Stimulated activated CD4-positive, alpha-beta T cell treated with anti-CD3 and anti-CD28 coated beads, Interleukin-1b, Interleukin-23, amount 100 ng/mL, for 1 hour (primary cell): ENCODE measurements at places on chromosomes 2 and 18.

- DNase-seq: no peak
These were observed 48.0 kb downstream of the QPCT start for GRCh38 chr2:37392428-37392827.

- no peak for DNase-seq
These were observed 17.6 kb downstream of the PRKCE start for GRCh38 chr2:45669032-45669486.

- no peak for DNase-seq
These were observed 11.4 kb upstream of the ASPRV1 start for GRCh38 chr2:69972822-69973221.

DNA sequence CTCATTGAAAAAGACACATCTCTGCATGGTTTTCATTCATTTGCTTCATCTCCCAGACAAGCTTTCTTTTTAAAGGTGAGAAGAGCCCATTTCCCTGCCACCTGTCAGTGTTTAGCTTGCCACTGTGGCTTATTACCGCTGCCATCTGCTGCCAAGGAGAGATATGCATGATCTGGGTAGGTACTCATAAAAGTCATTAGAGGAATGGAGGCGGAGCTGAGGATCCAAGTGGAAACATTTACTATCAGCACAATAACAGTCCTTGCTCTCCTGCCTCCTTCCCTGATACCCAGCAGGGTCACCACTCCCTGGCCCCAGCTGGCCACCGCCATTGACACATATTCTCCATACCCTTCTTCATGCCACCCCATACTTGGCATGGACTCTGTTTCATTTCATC lies 390.4 kb downstream of the TSN start:
- DNase-seq: no peak

DNA sequence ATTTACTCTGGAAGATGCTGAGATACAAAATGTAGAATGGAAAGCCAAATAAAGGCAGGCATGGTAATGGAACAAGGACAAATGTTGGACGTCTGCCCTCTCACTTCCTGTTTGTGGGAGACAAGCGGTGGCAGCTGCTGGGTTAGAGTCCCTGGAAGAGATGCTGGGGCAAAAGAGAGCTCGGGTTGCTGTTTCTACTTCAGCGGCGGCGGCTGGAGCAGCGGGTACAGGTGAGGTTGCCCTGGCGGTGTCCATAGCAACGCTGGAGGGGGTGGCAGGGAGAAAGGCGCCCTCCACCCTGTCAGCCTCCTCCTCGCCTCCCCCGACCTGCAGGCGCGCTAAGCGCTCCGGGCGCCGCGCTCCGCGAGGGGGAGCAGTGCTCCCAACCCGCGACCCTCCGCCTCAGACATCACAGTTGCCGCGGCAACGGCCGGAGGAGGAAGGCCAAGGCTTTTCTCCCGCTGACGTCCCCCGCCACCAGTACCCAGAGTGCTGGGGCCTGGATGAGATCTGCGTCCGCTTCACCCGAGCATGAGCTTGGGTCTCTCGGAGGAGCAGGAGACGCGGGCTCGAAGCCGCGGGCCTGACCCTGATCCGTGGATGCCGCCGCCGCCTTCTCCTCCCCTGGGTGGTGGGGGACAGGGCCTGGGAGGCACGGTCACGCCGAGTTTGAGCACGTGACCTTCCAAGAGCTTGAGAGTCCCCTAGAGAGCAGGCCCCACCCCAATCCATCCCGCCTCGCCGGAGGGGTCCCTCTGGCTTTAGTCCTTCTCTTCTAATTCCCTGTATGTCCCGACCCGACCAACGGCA lies 65.6 kb downstream of the NOL4 start:
- no peak for DNase-seq

- no peak for DNase-seq
These were observed 201.5 kb downstream of the RNF144A start for GRCh38 chr2:7118606-7119131.

- DNase-seq: no peak
These were observed 6.2 kb downstream of the PARD3B start for GRCh38 chr2:204551512-204551863.

DNA sequence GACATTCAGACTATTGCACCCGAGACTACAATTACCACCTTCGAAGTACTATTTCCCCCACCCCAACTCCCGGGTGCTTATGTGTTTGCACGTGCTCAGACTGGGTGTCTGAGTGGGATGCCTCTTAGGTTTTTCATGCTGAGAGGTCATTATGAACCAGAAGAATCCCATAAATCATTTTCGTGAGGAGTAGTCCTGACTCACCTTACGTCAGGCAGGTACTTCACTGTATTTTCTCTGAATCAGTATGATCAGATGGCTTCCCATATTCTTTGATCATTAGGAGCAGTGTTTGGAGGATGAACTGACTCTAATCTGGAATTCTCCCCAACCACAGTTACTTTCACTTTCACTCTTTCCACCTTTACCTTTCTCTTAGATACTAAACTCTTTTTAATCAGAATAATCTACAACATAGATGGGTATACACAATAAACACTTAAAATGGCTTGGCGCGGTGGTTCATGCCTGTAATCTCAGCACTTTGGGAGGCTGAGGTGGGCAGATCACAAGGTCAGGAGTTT lies 38.4 kb upstream of the STAT4 start:
- no peak for DNase-seq

DNA sequence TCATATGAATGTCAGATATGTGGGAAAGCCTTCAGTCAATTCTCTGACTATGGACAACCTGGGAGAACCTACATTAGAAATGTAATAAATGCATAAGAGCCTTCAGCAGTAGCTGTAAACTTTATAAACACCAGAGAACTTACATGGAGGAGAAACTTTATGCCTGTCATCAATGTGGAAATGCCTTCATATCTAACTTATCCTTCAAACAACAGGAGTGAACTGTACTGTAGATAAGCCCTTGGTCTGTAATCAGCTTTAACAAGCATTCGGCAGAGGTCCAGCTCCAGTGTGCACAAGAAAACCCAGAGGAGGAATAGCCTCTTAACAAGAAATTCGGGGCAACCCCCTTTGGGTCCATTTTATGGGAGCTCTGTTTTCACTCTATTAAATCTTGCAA lies 14.8 kb upstream of the UXS1 start:
- DNase-seq: no peak

DNA sequence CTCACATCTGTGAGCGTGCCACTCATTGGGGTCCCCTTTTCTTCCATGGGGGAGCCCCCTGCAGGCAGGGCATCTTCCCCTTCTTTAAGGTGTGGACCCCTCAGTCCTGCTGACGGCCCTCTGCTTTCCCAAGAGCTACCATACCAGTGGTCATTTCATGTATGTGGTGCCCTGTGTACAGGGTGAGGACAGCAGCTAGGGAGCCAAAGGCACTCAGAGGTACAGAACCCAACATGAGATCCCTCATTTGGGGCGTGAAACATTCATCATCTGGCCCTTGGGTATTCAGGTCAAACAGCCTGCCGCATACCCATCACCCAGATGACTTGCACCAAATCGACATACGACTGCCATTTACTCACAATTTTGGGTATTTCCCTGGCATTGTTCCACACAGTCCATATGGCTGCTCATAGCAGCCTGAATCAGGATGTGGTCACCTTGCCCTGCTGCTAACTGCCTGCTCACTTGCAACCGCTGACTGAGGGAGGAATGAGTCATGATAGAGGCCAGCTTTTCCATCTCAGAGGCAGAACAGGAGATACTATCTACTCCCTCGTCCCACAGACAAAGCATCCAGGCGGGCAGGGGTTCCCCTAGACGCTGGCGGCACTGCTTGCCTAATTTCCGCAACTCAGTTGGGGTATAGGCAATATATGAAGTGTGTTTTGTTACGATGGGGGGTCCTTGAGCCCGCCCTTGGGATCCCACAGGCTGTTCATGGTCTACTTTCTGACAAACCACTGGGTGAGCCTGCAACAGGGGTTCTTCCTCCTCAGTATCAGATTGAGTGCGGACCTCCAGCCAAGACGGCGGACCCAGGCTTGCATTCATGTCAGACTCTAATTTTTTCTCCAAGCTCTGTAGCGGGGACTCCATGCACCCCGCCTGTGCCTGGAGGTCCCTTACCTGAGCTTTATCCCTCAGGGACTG lies 228.6 kb downstream of the SATB2 start:
- no peak for DNase-seq

GRCh38 chr2:48221846-48222516 lies 308.0 kb upstream of the STON1 start:
- DNase-seq: no peak

DNA sequence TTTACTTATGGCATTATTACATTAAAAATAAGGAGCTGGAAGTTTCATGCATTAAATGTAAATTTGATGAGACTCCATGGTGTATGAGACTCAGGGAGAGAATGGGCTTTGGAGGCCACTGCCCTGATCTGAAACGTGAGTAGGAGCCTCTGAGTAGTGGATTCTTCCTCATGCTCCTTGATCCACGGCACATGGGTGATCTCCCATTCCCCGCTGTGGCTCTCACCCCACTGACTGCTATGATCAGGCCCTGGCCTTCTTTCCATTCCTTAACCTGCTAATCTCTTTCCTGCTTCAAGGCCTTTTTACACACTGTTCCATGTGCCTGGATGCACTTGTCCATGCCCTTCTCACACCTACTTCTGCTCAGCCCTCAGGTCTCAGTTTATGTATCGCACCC lies 68.4 kb downstream of the SMAD7 start:
- no peak for DNase-seq

DNA sequence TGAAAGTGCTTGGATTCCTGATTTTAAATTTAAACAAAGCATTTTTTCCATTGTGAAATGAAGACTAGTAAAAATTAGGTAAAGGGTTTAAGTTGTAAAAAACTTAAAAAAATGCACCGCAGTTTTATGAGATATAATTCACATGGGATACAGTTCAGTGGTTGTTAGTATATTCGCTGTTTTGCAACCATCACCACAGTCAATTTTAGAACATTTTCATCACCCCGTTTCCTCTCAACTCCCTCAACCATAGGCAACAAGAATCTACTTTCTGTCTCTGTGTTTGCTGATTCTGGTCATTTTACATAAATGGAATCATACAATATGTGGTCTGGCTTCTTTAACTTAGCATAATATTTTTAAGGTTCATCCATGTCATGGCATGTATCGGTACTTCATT lies 4.0 kb downstream of the DGKD start:
- no peak for DNase-seq

DNA sequence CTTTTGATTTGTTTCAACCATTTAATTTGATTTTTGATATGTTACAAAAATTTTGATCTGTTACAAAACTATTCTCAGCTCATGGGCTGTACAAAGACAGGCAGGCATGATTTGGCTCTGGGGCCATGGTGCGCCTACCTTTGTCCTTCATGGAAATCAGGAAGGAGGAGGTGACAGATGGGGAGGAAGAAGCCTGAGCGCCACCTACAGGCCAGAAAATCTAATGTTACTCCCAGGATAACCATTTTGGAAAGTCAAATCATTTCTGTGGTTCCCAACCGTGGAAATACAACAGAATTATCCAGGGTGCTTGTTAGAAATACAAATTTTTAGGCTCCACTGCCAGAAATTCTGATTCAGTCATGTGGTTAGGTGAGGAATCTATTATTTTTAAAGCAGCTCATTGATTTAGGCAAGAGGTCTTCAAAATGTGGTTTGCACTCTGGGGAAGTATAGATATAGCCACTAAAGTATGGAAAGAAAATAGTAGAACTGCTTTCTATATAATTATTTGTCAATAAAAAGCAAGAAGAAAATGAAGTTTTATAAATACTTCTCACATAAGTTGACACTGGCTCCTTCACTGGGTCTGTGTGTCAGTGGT lies 93.9 kb downstream of the EVA1A start:
- no peak for DNase-seq

DNA sequence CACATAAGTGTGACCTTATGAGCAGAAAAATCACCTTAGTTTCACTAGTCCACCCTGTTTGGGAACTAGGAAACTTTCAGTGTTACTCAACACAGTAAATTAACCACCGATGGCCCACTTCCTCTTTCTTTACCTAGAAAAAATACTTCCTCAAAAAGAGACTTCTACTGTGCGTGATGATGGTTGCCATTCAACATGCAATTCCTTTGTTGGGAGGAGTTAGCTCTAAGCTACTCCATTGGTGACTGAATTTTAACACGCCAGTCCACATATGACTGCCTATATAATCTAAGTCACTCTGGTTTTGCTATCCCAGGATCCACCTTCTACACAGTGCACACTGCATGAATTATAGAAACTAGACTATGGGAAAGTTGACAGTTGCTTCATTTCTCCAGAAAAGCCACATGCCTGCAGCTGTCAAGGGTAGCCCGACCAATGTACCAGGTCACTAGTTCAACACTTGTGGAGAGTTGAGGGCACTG lies 47.8 kb upstream of the REG3G start:
- DNase-seq: no peak

- DNase-seq: no peak
These were observed 151.8 kb upstream of the MMADHC start for GRCh38 chr2:149739171-149739882.

DNA sequence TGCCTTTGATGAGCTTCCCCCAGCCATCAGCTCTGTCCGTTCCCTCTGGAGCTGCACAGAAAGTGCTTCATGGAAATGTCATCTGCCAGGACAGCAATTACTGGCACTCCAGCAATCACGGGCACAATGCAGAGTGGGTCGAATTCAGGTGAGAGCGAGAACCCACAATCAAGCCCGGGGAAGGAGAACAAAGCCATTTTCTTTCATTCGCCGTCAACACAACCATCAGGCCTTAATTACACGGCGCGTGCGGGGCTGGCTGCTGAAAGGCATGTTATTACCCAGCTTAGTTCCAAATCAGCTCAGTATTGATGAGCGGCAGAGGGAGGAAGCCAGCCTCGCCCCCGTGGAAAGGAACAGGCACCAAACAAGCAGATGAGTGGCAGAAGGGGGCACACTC lies 143.9 kb downstream of the MYT1L start:
- no peak for DNase-seq

DNA sequence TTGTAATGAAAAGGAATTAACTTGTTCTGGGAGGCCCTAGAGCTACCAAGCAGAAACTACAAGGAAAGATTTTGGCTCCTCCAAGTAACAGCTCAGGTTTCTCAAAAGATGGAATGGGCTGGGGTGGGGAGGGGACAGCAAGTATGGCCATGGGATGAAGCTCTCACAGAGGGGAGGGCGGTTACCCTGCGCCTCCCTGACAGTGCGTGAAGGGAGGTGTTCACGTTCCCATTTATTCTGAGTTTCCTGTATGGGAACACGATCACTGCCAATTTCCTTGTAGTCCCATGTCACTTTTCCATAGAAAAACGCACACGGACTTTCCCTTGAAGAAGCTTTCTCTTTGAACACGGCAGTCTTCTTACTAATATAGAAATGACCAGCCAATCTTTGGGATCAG lies 17.0 kb downstream of the CDC42EP3 start:
- DNase-seq: no peak

DNA sequence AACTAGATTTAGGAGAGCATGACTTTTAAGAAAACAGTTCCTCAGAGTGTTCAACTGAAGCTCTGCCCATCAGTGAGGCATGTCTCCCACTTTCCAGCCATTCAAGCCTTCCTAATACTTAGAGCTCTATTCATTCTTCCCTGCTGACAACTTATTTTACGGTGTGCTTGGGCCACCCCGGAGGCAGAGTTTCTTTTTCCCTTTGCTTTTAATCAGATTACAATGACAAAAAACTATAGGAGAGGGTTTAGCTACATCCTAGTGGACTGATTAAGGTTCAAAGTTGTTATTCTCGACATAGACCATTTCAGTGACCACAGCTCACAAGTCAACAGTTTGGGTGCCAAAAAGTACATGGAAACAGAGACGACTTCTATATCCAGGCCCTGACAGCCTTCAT lies 167.8 kb upstream of the TRIB2 start:
- DNase-seq: no peak
